ENCODE measurements at places on chromosomes 13 and 19.

GRCh38 chr19:48530770-48531169, 19.1 kb upstream of the LMTK3 start:
- DNase-seq, result no peak

GRCh38 chr19:4313847-4314490, 9.6 kb downstream of the FSD1 start:
- no peak for DNase-seq

- DNase-seq, result no peak
Observed at GRCh38 chr19:1399745-1400144, 1.6 kb downstream of the GAMT start.

GRCh38 chr13:64371045-64371444, 2859.1 kb downstream of the PCDH9 start:
- DNase-seq, result no peak

DNA sequence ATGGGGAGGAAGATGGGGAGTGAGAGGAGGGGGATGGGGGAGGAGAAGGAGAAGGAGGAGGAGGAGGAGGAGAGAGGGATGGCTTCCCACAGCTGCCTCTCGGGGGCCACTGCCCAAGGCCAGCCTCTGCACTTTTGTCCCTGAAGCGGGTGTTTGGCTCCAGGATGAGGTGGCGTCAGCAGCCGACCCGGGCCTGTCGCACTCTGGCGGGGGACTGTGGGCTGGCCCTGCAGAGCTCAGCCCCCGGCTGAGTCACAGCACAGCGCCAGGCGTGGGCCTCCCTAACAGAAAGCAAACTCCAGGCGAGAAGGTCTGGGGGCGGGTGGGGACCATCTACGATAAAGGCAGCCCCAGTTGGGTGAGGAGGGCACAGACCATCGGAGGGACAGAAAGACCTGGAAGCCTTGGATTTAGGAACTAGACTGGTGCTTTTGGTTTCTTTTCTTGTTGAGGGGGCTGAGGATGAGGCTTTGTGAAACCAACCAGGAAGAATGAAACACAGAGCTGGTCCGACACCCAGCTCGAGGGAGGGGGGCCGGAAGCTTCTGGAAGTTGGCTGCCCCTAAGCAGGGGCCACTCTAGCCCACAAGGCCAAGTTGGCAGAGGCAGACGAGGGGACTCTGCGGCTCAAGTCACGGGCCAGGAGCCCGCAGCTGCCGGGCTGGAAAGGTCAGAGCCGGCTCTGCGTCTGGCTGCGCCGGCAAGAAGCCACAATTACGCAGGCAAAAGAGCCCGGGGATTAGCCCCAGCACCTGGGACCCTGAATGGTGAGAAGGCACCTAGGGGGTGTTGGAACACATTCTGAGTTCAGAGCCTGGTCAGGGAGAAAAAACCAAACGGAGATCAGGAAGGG, 18.2 kb downstream of the LSM4 start:
- DNase-seq, result no peak

All from fibroblast of the conjunctiva (primary cell).